ENCODE measurements at places on chromosomes 7 and 10. TPM values are rescaled to one million over a fixed set of nuclear protein-coding genes. Genes with fewer than 3 reads are reported as not detected.

DNA sequence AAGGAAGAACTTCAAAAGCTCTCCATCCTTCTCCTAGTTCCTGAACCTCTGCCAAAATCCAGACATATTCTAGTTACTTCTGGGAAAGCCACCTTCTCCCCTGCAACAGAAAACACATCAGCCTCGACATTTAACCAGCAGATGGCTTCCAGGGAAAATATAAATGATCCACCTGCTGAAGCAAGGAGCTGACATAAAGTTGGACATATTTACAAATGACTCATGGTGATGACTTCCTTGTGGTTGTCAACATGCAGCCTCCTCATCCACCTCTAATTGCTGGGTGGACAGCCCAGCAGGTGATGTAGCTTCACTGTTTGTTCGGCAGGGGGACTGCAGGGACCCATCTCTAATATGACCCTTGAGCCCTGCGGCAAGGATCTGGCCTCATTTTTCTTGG lies 266.0 kb downstream of the C7orf25 start:
- no peak for DNase-seq

DNA sequence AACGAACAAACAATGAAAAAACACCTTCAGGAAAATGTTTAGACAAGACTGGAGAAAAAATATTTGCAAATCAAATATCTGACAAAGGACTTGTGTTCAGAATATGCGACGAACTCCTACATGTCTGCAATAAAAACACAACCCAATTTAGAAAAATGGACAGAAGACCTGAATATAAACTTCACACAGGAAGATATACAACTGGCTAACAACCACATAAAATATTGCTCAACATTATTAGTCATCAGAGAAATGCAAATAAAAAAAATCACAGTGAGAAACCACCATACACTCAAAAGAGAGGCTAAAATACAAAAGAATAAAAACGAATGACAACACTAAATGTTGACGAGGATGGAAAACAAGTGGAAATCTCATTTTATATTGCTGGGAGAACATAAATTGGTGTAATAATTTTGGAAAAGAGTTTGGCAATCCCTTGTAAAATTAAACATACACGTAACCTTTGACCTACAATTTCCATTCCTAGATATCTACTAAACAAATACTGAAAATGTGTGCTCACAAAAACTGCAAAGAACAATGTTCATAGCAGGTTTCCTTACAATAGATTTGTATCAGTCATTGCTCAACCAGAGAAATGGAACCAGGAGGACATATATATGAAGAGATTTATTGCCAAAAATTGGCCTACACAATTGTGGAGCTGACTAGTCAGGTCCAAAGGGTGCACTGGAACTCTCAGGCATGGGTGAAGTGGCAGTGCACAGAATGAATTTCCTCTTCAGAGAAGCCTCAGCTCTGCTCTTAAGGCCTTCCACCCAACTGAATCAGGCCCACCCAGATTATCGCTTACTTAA lies 82.9 kb upstream of the OGDHL start:
- DNase-seq, result no peak

The IFIT2 gene
- total RNA-seq, result 6.2 TPM

The EMX2 gene
- total RNA-seq, result 25.5 TPM

DNA sequence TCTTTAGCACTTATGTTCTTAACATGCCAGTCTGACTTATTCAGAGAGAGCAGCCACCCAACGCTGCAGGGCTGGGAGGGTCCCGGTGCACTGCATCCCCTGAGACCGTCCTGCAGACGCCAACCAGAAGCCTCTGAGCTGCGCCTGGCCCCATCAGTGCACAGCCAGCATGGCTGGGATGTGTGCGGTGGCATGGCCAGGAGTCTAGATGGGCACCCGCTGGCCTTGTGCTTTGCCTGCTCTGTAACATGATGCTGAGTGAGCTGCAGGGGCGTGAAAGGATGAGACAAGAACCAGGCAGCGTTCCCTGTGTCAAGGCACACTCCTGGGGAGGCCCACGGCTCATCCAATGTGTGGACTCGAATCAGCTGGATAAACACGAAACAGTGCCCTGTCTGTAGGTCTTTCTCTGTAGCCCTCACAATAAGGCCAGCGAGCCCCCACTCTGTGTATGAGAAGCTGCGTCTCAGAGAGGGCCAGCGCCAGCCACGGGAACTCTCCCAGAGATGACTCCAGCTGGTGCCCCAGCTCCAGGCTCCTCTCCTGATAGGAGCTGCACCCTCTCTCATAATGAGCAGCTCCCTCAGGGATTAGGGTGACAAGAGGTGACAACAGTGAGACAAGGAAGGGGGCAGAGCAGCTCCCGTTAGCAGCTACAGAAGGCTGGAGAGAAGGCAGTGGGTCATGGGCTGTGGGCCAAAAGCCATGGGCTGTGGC lies 96.8 kb downstream of the TNS3 start:
- DNase-seq, result no peak

The ZPBP gene
- 1.1 TPM for total RNA-seq

GRCh38 chr10:31897506-31897905 lies 31.1 kb downstream of the ARHGAP12 start:
- no peak for DNase-seq

GRCh38 chr10:119217991-119218490 lies 10.7 kb downstream of the GRK5 start:
- DNase-seq, result peak; percentile 59

- DNase-seq, result no peak
These were observed 8.0 kb upstream of the CALHM1 start for GRCh38 chr10:103466734-103467133.

The GNGT1 gene
- total RNA-seq, result 0.88 TPM

GRCh38 chr7:102069931-102070629 lies 216.6 kb upstream of the SH2B2 start:
- DNase-seq, result no peak

DNA sequence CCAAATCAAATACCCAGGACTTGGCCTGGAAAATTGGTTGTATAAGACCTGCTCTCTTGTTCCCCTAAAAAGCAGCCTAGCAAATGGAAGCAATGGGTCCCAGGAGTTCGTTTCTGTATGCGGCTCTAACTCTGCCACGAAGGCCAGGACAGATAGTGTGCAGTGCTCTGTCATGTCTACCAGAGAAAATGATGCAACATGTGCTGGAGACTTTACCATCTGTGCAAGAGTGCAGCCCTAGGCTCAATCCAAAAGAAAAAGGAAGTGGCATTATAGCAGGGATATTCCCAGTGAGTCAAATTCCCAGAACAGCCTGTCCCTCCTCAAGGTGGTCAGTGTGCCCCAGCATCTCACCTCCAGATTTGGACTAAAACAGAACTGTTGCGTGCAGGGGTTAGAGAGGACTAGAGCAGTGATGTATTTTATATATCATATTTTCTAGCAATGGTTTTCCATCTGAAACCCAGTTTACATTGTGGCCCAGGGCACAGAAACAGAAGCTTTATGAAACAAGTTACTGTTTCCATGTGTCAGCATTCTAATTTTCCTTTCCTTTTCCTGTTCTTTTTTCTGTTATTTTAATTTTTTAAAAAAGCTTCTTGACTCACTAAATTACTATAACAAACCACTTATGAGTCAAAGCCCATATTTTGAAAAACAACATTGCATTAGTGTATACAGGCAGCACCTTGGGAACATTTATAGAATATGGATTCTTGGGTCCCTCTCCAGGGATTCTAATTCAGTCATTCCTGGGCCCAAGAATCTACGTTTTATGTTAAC lies 311.2 kb downstream of the RNLS start:
- DNase-seq, result no peak

The OR2A42 gene
- total RNA-seq, result 0.50 TPM

DNA sequence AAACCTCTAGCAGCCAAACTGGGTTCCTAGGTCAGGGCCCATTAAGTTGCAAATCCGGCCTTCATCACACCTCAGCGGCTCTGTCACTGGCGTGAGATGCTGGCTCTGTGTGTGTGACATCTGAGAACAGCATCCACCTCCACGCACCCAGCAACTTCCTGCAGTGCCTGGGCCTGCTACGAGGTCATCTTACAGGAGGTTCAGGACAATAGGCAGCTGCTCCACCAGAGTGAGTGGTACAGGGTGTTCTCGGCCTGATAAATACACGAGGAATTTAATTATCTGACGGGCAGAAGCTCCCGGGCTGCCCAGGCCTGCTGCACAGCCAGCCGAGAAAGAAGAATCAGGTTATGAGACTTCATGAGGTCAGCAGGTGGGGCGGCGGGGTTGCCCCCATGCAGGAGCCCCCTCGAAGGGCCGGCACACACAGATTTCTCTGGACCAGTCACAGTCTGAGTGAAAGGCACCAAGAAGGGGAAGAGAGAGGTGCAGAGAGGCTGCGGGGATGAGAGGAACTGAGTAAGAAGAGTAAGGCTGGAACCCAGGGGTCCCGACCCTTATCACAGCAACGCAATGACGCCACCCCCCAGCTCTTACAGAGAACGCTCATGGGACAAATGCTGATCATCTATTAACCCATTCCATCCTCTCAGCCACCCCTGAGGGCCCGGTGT lies 49.3 kb downstream of the CALML3 start:
- no peak for DNase-seq

- no peak for DNase-seq
These were observed 50.4 kb downstream of the FAM171A1 start for GRCh38 chr10:15320522-15321203.

DNA sequence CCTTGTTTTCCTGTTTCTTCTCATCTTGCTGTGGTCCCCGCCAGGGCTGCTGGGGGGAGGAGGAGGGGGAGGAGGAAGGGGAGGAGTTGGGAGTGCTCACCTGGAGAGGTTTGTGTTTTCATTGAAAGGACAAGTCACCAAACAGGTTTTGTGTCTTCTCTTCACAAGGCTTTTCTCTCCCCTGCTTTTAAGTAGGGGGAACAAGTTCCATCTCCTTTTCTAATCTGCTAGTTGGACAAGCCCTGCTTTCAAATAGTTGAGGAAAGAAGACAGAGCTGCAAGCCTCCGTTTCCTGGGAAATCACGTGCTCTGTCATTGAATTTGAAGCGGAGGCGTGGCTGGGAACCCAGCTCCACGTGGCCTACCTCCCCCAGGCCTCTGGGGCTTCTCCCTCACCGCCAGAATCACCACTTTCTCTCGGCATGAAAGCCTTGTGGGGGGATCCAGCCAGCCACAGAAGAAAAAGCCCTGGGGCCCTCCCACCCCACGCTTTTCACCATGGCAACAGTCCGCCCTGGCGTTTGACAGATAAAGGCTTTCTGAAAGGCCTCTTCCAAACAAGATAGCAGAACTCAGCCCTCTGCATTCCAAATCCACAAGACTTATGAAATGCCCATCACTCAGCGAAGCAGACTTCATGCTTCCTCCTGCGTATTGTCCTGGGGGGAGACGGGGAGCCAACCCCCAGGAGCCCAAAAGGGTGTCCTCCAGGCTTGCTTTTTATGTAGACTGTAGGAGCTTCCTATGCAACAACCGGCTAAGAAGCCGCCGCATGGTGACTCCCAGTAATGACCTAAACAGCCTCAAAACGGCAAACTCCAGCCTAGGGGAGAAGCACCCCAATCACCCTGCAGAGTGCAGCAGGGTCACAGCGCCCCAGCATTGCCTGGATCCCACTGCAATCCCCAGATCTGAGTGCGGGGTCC lies 51.7 kb downstream of the PROSER2 start:
- peak; percentile 54 for DNase-seq

- no peak for DNase-seq
These were observed 58.4 kb downstream of the NXPH1 start for GRCh38 chr7:8491544-8492489.

The CRTAC1 gene
- total RNA-seq, result 0.48 TPM

GRCh38 chr10:100045592-100045991 lies 35.8 kb upstream of the DNMBP start:
- DNase-seq, result no peak

GRCh38 chr7:87347207-87347606 lies 1.7 kb downstream of the CROT start:
- DNase-seq, result no peak

The IQUB gene
- total RNA-seq, result 1.3 TPM

The GGCT gene
- total RNA-seq, result 19.7 TPM

- DNase-seq, result no peak
These were observed 69.6 kb upstream of the ADO start for GRCh38 chr10:62734781-62735463.
